Dorsolateral prefrontal cortex (tissue), 122 donors: ENCODE measurements at places on chromosomes 16 and 17.

- DNase-seq = no peak
These were observed 8.0 kb downstream of the ZNF469 start for GRCh38 chr16:88390735-88391134.

DNA sequence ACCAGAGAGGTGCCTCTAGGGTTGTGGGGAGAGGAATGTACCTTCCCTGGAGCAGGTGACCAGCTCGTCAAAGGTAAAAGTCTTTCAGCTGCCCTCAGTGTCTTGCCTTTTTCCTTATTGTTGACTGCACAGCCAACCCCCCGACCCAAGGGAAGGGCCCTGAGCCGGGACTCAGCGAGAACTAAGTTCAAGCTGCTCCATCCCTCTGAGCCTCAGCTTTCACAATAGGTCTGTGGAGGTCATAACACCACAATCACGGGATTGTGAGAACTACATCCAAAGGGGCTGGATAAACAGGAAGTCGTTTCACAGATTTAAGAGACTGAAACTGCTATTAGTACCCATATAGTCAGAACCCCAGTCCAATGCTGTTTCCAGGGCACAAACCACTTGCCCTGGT, 2.6 kb upstream of the KRT36 start:
- DNase-seq = no peak

- no peak for DNase-seq
These were observed 898.2 kb upstream of the GOT2 start for GRCh38 chr16:59632276-59632855.

GRCh38 chr17:73785496-73785895, 141.3 kb upstream of the SDK2 start:
- no peak for DNase-seq

DNA sequence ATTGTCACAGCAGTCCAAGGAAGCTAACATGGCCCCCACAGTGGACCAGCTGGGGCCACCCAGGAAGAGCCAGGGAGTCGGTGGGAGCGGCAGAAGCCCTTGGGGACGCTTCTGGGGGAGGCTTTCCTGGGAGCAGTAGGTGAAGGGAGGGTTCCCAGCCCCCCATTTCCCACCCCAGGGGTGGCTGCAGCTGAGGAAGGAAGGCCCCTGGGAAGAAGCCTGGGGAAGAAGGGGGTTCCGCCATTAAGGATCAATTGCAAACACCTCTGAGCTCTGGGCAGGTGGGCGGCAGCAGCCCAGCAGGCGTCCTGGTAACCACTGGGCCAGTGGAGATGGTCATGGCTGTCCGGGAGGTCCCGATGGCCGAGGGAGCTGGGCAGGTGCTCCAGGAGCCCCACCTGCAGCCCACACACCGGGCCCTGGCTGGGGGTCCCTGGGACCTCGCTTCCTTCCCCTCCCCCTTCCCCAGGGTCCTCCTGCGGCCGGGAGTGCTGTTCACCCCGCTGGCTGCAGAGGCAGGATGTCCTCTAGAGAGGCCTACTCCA, 592 bp upstream of the PERCC1 start:
- DNase-seq = no peak

- DNase-seq = peak; percentile 54
These were observed 5.3 kb upstream of the ZNF689 start for GRCh38 chr16:30615358-30616091.

- no peak for DNase-seq
These were observed 62.9 kb upstream of the AMZ2 start for GRCh38 chr17:68184816-68185436.

DNA sequence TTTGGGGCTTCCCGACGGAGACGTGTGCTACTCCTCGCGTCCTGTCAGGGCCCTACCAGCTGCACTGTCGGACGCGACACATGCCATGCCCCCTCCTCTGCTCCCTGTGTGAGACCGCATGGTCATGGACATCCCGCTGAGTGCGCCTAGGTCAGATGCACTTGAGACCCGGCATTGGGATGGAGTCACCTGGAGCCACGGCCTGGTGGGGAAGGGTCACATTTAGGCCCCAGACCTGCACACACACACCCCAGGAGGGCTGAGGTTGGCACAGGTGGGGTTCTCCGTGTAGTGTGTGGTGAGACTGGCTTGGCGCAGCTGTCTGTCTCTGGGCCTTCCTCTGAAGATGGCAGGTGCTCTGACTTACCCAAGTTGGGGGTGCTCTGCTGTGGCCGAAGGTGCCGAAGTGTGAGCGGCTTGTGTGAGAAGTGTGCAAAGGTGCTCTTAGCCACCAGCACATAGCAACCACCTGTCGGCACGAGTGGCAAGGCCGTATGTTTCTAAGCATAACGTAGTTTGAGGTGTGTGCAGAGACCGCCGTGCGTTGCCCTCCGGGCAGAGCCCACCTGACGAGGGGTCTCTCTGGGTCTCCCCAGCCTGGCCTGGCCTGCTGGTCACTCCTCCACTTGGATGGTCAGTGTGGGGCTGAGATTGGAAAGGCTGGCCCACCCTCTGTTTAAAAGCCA, 108.6 kb downstream of the BANP start:
- no peak for DNase-seq

DNA sequence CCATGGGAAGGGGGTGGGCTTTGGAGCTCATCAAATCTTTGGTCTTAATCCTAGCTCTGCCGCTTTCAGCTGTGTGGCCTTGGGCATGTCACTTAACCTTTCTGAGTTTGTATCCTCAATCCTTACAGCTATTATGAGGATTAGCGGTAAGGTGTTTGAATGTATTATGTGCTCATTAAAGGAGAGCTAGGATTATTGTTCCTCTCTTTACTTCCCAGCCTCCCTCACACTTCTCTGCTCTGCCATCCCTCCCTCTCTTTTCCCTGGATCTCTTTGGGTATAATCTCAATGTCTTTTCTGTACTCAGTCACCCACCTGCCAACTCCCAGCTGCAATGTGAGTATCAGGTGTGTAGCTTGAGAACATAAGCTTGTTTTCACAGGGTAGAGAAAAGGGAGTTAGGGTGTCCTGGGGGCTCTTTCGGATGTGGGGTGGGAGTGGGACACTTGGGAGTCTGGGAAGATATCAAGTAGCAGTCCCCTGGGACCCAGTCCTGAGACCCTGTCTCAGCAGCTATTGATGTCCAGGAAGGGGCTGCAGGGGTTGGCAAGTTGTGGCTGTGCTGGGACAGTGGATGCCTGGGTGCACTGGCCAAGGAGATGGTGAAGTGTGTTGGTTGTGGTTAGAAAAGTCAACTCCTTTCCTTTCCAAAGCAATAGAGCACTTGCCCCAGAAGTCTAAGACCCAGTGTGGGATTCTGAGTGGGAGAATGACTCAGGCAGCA, 1.8 kb downstream of the EFNB3 start:
- DNase-seq = no peak
